GM10248 (cell line): ENCODE measurements at places on chromosomes 5 and 9.

GRCh38 chr5:14790220-14790619 lies 81.4 kb downstream of the ANKH start:
- no peak for DNase-seq

- DNase-seq = no peak
These were observed 559.4 kb upstream of the ADAMTS16 start for GRCh38 chr5:4580772-4581171.

DNA sequence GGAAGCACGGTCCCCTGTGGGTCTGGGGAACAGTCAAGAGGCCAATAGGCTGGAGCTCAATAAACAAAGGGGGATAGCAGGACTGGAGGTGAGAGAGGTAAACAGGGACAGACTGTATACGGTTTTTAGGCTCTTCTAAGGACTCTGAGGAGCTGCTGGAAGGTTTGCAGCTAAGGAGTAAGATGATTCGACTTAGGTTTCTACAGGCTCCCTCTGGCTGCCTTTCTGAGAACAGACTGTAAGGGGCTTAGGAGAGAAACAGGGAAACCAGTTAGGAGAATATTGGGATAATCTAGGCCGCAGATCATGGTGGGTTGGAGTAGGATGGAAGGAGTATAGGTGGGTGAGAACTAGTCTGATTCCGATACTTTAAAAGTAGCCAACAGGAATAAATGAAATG lies 10.4 kb downstream of the CDK5RAP2 start:
- no peak for DNase-seq

- no peak for DNase-seq
These were observed 243.4 kb downstream of the ARRDC3 start for GRCh38 chr5:91139572-91140200.

DNA sequence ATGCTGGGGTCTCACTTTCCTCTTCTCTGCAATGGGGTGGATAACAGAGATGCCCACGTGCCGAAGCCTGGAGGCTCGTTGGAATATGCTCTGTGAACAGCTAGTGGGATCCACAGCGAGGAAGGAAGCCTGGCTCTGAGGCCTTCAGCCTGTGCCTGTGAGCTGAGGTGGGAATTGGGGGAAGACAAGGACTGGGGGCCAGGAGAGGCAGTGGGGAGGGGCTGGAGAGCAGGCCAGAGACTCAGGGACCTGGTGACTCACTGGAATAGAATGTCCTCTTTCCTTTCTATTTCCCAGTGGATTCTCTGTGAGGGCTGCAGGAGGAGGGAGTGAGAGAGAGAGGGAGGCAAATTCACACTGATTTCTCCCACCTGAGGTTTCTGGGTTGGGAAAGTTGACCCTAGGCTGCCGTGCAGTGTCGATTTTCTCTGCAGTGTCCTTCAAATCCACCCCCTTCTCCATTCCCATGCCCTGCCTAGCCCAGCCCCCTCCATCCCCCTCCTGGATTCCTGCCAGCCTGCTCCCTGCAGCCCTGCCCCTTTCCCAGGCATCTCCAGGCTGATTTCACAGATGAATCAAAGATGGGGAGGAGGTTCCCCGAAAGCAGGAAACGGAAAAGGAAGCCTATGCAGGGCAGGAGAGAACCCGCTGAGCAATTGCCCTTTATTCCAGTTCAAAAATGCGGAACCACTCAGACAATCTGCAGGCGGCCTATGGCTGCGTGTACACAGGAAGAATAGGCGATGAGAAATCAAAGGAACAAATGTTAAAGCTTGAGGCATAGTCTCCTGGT lies 1.4 kb upstream of the SPAAR start:
- no peak for DNase-seq

DNA sequence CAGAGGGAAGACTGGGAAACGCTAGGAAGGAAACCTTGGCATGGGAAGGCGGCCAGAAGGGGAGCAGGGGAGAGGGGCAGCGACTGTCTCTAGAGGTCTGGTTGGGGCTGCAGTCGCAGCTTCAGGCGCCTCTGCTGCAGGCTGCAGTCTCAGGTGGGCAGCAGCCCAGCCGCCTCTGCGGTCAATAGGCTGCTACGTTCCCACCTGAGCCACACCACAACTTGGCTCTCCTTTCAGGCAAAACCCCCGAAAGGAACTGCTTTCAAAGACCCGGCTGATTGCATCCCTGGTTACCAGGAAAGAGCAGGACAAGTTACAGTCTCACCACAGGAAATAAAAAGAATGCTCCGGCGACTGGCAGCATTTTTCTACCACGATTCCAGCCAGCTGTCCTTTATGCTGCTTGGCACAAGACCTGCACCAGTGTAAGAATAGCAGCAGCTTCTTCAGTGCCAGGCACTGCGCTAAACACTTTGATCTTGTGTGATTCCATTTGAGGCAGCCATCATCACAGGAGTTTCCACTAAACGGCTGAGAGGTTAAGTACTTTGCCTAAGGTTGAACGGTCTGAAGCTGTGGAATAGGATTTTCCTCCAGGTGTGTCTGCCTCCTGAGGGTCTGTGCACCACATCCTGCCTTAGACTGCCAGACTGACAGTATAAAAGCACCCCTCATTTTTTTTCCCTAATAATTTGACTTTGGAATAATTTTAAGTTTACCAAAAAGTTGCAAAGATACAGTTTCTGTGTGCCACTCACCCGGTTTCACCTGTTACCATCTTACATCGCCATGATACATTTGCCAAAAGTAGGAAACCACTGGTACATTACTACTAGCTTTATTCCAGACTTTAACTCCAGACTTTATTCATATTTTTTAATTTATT lies 7.5 kb downstream of the RPS14 start:
- no peak for DNase-seq

DNA sequence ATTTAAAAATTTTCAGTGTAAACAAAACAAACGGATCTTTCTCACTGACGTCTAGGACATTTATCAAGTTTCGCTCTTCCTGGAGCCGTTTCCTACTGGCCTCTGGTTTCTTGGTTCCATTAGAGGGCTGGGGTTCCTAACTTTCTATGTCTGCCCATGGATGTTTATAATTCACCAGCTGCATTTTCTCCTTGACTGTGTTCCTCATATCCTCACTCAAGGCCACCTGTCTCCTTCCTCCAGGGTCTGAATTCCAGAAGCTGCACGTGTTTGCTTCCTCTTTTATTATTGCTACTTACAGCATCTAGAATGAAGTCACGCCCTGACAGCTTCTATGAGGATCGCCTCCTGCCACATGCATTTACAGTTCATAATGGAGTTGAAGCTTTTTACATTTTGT lies 74.1 kb upstream of the BASP1 start:
- no peak for DNase-seq

DNA sequence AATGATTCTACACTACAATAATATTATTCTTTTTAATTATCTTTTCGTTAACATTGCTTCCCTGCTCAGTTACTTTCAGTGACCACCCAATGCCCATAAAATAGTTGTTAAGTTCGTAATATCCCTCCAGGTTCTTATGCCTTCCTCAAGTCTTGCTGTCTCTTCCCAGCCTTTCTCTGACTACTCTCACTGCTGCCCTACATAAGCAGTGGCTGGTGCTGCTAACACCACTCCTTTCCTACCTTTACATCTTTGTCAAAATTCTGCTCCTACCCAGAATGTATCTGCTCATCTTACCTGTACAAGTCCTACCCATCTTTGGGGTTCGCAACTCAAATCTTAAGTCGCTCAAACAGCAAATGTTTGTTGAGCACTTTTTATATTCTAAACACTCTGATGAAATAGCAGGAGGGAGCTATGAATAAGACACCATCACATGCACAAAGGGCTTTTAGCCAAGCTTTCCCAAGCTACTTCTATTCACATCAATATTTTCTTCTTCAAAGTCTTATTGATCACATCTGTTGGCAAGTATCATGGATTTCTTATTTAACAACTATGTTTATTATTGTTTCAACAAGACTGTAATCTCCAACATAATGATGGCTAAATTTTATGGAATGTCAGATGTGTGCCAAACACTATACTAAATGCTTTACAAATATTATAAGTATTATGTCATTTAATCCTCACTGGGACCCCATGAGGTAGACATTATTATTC lies 29.5 kb downstream of the SLC25A46 start:
- DNase-seq = no peak

- DNase-seq = no peak
These were observed 115.4 kb upstream of the CNTLN start for GRCh38 chr9:17019398-17019797.

- no peak for DNase-seq
These were observed 48.8 kb downstream of the NTNG2 start for GRCh38 chr9:132210472-132211145.

- DNase-seq = no peak
These were observed 451.2 kb upstream of the TLE4 start for GRCh38 chr9:79120533-79120932.

DNA sequence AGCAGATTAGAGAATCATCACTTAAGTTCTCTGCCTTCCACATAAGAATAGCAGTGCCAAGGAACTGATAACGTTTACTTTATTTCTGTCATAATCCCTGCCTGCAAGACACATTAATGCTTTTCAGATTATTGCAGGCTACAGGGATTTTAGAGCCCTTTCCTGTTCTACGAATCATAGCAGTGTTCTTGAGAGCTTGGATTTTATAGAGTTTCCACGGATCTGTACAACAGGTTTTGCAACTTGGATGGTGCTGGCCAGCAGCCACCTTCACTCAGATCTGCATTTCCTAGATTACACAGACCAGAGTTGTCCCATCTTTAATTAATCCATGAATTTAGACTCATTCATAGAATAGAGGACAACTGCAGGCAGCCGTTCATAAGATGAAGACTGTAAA lies 38.1 kb downstream of the SLC12A2 start:
- DNase-seq = no peak

DNA sequence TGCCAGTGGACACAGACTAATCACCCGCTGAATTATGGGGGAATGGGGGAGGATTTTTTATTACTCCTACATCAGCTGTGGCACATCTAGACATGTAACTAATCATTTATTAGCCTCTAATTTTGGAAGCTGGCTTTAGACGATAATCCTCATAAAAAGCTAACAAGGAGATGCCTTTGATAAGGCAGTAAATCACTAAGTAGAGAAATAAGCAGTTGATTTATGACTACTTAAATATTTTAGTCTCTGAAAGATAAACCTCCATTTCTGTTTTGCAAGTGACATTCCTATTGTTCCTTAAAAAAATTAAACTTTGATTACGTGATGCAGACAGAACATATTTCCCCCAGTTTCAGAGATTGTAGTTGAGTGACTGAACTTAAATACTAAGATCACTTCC lies 206.4 kb upstream of the CDKN2B start:
- no peak for DNase-seq

GRCh38 chr5:38878391-38879077 lies 32.7 kb downstream of the OSMR start:
- no peak for DNase-seq

DNA sequence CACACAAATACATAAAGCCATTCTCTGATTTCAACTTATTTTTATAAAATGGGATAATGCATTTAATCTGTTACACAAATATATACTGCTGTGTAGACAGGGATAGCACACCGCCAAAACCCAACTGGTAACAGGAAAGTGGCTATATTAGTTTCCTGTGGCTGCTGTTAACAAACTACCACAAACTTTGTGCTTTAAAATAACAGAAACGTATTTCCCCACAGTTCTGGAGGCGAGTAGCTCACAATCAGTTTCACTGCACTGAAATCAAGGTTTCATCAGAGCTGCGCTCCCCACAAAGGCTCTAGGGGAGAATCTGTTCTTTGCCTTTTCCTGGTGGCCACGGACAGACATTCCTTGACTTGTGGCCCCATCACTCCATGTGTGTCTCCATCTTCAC lies 94.0 kb downstream of the MLLT3 start:
- no peak for DNase-seq

- no peak for DNase-seq
These were observed 60.9 kb upstream of the GDNF start for GRCh38 chr5:37900692-37901091.

DNA sequence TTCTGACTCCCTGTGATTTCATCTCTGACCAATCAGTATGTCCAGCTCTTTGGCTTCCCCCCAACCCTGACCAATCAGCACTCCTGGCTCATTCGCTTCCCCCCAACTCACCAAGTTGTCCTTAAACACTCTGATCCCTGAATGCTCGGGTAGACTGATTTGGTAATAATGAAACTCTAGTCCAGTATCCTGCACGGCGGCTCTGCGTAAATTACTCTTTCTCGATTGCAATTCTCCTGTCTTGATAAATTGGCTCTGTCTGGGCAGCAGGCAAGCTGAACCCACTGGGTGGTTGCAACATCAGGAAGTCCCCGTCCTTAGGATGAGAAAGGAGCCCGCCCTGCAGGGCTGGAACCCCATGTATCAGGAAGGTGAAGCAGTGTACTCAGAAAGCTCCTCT lies 10.4 kb downstream of the FCN2 start:
- no peak for DNase-seq

- DNase-seq = no peak
These were observed 15.0 kb upstream of the IL12B start for GRCh38 chr5:159345336-159345735.

DNA sequence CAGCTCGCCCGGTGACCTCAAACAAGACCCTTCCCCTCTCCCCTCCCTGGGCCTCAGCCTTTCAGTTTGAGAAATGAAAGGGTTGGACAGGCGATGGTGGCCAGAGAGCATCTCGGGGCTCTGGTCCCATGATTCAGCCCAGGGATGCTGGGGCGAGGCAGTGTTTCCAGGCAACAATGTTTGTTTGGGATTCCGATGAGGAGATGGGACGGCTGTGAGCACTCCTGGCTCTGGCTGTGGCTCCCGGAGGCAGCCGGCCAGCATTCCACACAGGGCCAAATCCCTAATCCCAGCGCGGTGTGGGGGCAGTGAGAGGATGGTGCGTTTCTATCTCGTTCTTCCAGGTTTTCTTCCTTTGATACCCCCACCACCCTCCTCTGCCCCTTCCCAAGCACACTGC lies 66.0 kb downstream of the HMCN2 start:
- DNase-seq = no peak

DNA sequence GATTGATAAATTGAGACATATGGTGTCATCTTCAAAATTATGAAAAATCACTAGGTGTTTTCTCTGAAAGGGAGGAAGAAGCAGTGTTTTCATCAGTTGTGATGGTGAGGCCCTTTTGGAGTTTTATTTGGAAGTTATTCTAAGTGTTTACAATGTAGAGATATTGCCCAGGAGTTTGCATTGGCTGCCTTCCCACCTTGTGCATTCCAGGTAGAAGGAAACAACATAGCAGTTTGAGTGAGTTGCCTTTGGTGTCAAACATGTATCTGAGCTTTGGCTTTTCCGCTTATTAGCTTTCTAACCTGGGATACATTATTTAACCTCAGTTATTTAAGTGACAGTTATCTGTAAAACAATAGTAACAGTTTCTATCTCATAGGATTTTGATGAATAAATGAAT lies 122.5 kb downstream of the SCAMP1 start:
- DNase-seq = no peak

- no peak for DNase-seq
These were observed 121.3 kb downstream of the RASGRF2 start for GRCh38 chr5:81081461-81081835.
